ENCODE measurements at places on chromosomes 7 and 10.

- no peak for DNase-seq
Observed at GRCh38 chr7:22784346-22784745, 38.3 kb downstream of the TOMM7 start.

DNA sequence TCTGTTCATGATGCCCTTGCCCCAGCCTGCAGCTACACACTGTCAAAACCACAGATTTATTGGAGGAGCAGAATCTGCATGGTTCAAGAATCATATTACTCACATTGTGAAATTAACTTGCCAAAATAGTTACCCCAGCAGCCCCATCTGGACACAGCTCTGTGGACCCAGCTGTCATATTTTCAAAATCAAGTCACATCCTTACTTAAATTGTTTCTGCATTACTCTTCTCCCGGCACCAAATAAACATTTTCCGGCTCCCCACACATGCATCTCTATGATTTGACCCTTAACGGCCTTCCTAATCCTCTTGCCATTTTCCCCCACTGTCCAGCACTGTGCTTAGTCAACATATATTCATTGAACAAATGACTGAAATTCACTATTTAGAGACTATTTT lies 43.8 kb upstream of the GPR26 start:
- DNase-seq, result no peak

GRCh38 chr7:23915236-23915635 lies 205.2 kb downstream of the STK31 start:
- no peak for DNase-seq

DNA sequence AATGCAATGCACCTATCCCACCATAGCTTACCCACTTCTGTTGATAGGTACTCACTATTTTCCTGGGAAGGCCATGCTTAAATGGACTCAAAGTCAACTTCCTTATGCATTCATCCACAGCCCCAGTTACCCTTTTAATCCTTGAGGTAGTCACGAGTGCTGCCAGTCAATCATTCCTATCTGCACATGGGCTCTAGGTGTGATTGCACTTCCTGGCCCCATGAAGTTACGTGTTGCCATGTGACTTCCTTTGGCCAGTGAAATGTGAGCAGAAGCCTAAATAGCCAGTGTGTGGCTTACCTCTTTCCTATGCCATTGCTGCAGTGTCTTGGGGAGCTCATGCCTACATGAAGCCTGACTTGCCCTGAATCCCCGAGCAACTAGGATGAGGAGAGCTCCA lies 23.5 kb upstream of the EIF5AL1 start:
- no peak for DNase-seq
